ENCODE measurements at places on chromosomes 1 and 21. TPM values are rescaled to one million over a fixed set of nuclear protein-coding genes. Genes with fewer than 3 reads are reported as not detected.

Gene GUCA2B
- total RNA-seq = not detected

GRCh38 chr1:52072291-52072690 lies 16.2 kb downstream of the BTF3L4 start:
- DNase-seq = no peak

Gene AKIRIN1
- 154 TPM for total RNA-seq

- DNase-seq = no peak
Measured at GRCh38 chr1:248288391-248288790, 10.6 kb upstream of the OR2T33 start.

Gene SMCP
- not detected for total RNA-seq

- DNase-seq = no peak
Measured at GRCh38 chr1:204089044-204089751, 16.3 kb downstream of the SOX13 start.

Gene SPRR3
- not detected for total RNA-seq

DNA sequence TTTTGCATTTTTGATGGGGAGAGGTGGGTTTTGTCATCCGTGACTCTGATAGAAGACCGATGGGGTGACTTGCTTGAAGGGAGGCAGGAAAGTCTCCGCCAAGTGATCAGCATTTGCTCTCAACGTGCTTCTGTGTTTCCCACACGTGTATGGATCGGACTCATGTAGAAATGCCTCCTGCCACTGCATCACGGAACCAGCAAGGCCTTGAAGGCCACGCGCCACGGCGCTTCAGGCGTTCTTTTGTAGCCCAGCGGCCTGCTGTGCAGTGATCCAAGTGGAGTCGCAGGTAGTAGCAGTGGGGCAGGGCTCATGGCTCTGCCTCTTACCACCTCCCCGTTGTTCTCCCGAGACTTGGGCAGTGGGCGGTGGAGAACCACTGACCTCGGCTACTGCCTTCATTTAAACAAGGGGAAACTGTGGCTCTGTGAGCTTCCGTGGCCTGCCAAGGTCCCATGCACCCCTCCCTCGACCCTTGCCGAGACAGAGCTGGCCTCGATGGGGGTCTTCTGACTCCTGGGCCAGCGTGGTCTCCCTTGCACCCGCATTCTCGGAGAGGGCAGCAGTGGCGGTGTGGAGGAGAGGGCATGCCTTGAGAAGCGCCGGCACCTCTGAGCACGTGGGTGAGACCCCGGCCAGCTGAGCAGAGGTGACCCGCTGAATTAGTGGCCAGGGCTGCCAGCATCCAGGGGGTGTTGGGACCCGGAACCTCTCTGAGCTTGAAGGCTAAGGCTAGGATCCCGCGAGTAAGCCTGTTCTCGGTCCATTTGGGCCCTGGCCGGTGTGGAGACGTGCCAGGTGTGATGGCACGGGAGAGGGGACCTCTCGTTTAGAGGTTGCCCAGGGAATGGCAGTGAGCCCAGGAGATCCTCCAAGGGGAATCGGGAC lies 46.1 kb upstream of the ABCG1 start:
- no peak for DNase-seq

Data from HepG2 (cell line).